DMS79 treated with DMSO at 0.1 percent for 48 hours (cell line): ENCODE measurements at places on chromosomes 16 and 17.

DNA sequence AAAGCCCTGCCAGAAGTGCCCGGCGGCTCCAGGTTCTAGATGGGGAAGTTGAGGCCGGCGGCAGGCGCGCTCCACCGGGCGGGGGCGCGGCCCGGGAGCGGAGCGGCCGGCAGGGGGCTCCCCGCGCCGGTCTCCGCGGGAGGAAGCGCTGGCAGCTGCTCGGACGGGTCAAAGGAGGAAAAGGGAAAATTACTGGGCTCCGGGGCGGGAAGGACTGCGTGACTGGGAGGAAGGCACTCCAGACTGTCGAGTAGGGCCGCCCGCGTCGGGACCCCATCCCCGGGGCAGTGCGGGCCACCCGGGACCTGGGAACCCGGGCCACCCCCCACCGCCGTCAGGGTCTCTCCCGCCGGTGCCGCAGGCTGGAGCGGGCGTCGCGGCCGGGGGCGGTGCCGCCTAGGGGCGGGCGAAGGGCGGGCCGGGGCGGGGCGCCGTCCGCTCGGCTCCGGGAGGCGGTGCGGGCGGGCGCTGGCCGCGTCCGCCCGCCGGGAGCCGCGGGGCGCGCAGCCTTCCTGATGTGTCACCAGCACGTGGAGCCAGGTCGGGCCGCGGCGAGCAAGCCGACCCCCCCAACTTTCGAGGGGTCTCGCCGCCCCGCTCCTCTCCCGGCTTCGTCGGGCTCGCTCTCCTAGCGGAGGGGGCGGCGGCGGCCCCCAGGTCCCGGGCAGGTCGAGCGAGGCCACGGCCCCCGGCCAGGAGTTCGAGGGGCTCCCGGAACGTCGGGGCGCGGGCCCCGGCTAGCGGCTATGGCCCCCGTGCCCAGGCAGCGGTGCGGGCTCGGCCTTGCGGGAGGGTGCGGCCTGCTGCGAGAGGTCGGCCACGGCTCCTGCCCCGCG, 167.5 kb downstream of the RAB11FIP4 start:
- peak; percentile 63 for DNase-seq

GRCh38 chr16:87333581-87334331, 16.6 kb upstream of the C16orf95 start:
- DNase-seq: no peak

DNA sequence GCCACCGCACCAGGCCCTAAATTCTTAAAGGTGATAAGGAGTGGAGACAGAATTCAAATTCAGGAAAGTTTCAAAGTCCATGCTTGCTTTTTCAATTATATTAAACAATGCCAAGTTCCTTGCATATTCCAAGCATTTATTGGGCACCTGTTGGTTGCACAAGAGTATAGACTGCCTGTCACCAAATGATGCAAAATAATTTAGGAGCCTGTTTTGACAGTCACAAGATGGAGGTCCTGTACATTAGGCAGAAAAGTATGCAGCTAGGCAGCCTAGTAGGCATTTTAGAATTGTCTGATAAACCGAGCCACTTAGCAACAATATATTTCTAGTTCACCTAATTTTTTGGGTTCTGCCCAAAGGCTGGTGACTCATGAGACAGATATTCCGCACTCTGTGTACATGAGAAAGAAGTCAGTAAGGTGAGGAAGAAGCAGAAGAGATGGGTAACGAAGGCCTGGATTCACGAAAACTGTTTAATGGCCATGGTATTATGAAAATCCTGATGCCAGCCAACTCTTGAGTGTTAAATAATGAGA, 7.3 kb downstream of the ACACA start:
- DNase-seq: no peak

GRCh38 chr17:43994272-43995149, 9.9 kb upstream of the NAGS start:
- DNase-seq: peak; percentile 32

DNA sequence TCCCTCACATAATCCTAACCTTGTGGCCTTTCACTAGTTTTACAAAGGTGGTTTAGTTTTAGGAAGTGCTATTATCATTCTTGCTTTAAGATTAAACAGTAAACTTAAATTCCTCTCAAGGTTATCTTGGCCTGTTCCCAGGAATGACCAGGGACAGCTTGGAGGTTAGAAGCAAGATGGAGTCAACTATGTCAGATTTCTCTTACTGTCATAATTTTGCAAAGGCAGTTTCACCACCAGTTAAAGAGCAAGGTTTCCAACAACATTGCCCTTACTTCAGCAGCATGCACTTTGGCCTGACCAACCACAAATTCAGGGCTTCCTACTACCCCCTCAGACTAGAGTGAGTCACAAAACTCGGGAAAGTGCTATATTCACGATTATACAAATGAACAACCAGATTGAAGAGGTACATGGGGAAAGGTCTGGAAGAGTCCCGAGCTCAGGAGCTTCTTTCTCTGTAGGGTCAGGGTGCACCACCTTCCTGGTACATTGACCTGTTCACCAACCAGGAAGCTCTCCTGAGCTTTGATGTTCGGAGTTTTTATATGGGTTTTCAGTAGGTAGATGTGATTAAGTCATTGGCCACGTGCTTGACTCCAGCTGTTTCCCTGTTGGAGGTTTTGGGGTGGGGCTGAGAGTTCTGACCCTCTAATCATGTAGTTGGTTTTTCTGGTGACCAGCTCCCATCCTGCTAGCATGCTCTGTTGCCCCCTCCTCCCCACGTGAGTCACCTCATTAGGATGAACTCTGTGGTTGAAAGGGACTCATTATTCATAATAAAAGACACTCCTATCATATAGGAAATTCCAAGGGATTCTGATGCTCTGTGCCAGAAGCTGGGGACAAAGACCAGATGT, 19.4 kb downstream of the RHOT1 start:
- no peak for DNase-seq

- DNase-seq: no peak
These were observed 40.1 kb downstream of the LITAF start for GRCh38 chr16:11546608-11547061.

- DNase-seq: peak; percentile 32
These were observed 45.2 kb downstream of the CMTM3 start for GRCh38 chr16:66649636-66650205.

GRCh38 chr17:7045492-7046126, 1.7 kb upstream of the SLC16A11 start:
- DNase-seq: peak; percentile 78

DNA sequence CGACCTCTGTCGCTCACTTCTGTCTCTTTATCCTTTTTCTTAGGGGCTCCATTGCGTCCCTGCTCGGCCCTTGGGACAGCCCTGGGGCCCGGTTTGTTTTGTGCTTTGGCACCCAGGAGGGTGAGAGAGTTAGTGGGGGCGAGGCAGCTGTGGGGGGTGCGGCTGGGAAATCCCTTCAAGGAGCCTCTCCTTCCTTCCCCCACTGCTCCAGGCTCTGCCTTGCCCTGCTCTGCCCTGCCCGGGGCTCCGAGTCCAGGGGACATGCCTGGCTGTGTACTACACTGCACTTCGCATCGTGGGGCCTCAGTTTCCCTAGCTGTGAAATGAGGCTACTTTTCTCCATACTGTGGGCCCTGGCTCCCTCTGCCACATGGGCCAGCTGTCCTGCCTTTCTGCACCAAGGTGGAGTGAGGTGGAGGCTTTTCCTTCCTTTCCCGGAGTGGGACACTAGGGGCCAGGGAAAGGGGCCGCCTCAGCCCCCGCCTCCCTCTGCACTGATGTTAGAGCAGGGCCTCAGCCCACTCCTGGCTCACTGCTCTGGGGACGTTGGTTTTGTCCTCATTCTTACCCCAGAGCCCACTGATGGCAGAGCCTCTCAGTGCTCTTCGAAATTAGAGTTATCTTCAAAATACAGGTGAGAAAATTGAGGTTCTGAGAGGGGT, 980 bp downstream of the LLGL1 start:
- DNase-seq: no peak

DNA sequence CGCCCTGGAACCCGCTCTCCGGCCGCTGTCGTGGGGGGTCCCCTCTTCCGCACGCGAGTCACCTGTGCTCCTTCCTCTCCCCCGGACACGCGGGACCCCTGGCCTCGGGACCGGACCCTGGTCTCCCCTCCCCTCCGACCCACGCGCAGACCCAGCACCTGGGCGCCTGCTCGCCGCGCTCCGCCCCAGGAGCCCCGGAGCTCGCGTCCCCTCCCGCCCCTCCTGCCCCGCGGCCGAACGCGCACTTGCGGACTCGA, 762 bp downstream of the RAB40B start:
- DNase-seq: no peak

GRCh38 chr17:28916302-28916934, 13.5 kb upstream of the DHRS13 start:
- peak; percentile 11 for DNase-seq

DNA sequence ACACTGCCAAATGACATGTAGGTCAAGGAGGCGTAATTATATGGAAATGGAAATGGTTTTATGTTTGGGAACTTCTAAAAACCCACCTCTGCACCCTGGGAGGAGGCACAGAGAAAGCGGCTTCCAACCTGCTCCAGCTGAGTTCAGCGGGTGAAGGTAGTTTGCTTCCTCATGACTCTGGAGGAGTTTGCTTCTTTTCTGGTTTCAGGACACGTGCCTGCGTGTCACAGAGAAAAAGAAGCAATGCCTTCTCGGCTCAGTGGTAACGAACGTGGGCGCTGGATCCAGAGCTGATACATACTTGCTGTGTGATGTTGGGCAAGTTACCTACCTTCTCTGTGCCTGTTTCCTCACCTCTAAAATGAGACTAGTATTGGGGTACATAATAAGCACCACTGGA, 22.1 kb downstream of the GPR139 start:
- DNase-seq: no peak

DNA sequence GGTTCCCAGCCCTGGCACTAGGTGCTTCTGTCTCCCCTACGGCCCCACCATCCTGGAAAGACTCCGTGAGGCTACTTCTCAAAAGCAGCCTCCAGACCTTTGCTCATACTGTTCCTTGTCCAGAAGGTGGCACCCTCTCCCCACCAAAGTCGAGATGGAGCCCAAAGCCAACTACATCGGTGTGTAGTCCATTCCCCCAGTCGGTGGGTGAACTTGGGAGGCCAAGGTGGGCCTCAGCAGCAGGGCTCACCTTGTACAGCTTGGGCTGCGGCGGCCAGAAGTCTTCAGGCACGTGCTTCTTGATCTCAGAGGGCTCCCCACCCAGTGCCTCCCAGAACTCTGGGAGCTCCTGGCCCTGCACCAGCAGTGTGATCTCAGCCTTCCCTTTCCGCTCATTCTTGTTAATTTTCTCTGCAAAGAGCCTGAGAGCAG, 10.2 kb downstream of the FLII start:
- peak; percentile 35 for DNase-seq

GRCh38 chr17:81999976-82000802, 22.5 kb downstream of the CENPX start:
- no peak for DNase-seq
